ENCODE measurements at places on chromosomes 5 and 9. TPM values are rescaled to one million over a fixed set of nuclear protein-coding genes. Genes with fewer than 3 reads are reported as not detected.

The AGTPBP1 gene
- 16.8 TPM for polyA plus RNA-seq

The MCC gene
- 1.2 TPM for polyA plus RNA-seq

The GOLGA2 gene
- 78.8 TPM for polyA plus RNA-seq

The SELENOP gene
- 87.4 TPM for polyA plus RNA-seq

The IL13 gene
- not detected for polyA plus RNA-seq

The LRRC19 gene
- polyA plus RNA-seq: not detected

The IFNK gene
- polyA plus RNA-seq: not detected

The RANBP17 gene
- 2.2 TPM for polyA plus RNA-seq

The CDH9 gene
- polyA plus RNA-seq: 0.37 TPM

The IFNA21 gene
- polyA plus RNA-seq: not detected

The PCDHAC2 gene
- polyA plus RNA-seq: 1.8 TPM

The FCHSD1 gene
- polyA plus RNA-seq: 4.0 TPM

Measured in brain (organoid and tissue), 16 donors.